SK-N-DZ (cell line): ENCODE measurements at places on chromosomes 13 and 19.

GRCh38 chr19:46725036-46725820, 8.3 kb upstream of the PRKD2 start:
- no peak for DNase-seq

DNA sequence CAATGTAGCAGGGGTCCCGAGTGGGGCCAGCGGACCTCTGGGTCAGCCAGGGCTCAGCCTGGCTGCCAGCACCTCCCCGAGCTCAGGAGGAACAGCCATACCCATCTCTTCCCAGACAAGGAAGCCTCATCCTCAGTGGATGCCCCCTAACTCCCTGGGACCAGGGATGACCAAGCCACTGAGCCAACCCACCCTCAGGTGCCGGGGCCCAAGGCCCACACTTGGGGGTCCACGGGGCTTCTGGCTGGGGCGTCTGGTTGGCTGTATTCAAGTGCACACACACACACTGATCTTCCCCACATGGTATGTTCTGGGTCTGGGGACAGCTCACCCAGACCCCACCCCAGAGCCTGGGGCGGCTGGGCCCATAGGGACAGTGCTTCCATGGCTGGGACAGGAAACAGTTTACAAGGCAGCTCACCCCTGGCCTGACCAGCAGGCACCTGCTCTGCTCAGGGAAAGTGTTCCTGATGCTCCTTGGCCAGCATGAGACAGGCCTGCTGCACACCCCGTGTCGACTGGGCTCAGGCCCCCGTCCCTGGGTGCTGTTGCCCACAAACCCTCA, 7.7 kb downstream of the RAB11B start:
- DNase-seq: no peak

- DNase-seq: no peak
Measured at GRCh38 chr13:95656386-95657015, 12.0 kb upstream of the DZIP1 start.

DNA sequence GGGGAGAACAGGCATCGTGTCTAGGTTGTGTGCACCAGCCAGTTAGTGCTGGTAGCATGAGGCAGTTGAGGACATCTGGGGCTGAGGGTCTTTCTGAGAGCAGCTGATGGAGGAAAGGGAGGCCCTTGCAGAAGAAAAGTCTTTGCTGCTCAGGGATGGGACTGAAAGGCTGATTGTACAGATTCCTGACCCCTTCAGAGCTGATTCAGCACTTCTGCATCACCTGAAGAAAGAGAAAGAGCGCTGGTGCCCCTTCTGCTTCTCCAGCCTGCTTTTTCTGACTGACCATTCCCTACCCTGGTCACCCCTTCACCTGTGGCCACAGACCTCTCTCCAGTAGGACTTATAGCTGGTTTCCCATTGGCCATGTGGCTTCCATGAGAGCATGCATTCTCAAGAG, 476.2 kb downstream of the TSHZ3 start:
- no peak for DNase-seq

- no peak for DNase-seq
Measured at GRCh38 chr19:44050740-44051649, 841 bp upstream of the ZNF223 start.

- peak; percentile 24 for DNase-seq
Measured at GRCh38 chr13:71578048-71578447, 289.0 kb downstream of the DACH1 start.

GRCh38 chr19:55258476-55258827, 365 bp downstream of the PPP6R1 start:
- DNase-seq: no peak

DNA sequence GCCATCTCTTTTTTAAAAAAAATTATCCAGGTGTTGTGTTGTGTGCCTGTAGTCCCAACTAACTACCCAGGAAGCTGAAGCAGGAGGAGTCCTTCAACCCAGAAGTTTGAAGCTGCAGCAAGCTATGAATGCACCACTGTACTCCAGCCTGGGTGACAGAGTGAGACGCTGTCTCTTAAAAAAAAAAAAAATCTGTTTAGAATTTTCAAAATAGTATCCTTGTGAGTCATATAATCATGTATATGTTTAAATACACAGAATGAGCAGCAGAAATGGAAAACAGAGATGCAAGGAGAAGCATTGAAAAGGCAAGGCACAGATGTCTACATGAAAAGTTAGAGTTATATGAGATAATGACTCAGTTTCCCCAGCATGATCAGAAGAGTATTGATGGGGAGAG, 31.2 kb downstream of the SYDE1 start:
- DNase-seq: no peak

DNA sequence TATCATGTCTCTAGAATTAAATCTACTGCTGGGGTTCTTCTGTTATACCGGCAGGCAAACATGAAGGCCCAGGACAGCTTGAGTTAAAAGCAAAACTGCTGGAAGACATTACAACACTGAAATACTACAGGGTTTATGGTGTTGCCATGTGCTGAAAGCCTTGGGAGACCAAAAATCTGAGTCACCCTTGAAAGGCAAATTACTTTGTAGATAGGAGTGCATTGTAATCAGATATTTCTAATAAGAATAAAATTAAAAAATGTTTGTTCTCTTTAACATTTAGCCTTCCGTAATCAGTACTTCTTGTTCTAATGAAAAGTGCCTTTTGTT, 181.3 kb downstream of the PCDH9 start:
- no peak for DNase-seq

DNA sequence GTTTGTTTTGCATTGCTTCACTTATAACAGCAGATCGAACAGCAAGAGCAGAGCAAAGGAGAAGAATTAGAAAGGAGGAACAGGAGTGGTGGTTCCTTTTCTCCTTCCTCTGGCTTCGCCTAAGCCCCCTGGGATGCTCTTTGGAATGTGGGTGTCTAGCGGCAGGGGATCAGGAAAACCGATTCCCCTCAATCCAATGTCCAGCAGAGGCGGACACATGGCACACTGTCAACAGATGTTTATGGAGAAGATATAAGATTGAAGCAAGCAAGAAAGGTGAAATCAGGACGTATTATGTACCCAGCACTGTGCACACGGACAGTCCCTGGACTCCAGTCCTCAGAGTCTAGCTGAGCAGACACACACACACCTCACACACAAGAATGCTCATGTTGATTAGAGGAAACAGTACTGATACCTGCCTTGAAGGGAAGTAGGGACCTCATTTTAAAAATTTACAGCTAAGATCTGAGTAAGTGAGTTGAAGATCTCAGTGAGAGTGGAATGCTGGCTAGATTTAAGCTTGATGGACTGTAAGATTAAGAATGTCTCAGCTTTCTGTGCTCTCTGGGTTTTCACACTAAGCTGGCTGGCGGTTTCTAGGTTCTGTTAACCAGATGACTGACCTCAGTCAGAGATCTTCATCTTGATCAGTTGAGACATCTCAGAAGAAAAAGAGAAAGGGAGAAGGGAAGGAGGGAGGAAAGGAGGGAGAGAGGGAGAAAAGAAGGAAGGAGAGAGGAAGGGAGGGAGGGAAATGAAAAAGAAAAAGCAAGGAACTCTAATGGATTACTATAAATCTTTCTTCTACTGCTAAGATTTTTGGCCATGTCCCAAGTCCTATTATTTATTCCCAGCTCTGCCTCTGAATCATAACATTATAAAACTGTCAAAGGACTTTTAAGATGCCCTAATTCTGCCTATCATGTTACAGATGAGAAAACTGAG, 44.8 kb downstream of the FLT1 start:
- no peak for DNase-seq

GRCh38 chr13:72074663-72075062, 207.7 kb upstream of the DACH1 start:
- no peak for DNase-seq

GRCh38 chr19:1343041-1343440, 40.7 kb upstream of the NDUFS7 start:
- DNase-seq: no peak

- no peak for DNase-seq
Measured at GRCh38 chr13:95496485-95496884, 56.0 kb upstream of the CLDN10 start.

DNA sequence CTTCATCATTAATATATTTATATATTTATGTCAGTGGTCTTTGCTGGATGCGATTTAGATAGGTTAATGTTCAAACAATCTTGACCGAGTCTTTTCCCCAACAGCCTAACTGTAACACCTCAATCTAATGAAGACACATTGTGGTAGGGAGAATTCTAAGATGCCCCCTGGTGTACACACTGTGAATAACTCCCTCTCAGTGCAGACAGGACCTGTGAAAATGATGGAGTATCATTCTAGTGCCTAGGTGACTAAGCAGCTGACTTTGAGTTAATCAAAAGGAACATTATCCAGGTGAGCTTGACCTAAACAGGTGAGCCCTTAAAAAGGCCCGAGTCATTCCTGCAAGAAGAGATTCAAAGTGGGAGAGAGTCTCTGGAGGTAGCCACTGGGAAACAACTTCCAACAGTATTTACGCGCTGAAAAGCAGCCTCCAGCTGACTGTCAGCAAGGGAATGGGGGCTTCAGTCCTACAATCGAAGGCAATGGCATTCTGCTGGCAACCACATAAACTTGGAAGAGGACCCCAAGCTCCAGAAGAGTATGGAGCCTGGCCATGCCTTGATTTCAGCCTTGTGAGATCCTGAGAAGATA, 28.0 kb upstream of the KBTBD7 start:
- DNase-seq: peak; percentile 44

DNA sequence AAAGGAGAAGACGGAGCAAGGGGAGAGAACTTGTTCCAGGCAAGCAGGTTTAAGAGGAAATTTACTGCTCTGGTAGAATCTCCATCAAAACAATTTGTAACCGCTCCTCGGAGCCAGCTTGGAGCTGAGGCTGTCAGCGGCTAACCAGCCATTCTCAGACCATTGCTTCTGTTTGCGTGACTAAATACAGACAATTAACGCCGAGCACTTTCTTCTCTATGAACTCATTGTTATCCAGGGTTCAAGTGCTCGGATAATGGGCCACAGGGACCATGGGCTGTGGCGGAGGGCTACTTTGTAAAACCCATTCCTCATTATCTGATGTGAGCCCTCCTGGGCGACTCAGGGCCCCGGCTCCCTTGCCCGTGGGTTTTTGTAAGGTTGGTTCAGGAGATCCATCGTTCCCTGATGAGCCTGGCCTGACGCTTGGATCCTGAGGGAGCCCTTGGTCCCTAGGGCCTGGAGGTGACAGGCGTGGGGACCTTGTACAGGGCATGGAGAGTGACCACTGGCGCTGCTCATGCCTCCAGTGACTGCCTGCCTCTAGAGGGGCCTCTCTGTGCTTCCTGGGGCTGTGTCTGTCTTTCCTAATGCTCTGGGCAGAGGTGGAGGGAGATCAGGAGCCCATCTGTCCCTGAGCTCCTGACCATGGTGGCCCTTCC, 61.5 kb upstream of the ZNF536 start:
- DNase-seq: no peak

- no peak for DNase-seq
Measured at GRCh38 chr13:40197936-40198595, 468.4 kb downstream of the FOXO1 start.

DNA sequence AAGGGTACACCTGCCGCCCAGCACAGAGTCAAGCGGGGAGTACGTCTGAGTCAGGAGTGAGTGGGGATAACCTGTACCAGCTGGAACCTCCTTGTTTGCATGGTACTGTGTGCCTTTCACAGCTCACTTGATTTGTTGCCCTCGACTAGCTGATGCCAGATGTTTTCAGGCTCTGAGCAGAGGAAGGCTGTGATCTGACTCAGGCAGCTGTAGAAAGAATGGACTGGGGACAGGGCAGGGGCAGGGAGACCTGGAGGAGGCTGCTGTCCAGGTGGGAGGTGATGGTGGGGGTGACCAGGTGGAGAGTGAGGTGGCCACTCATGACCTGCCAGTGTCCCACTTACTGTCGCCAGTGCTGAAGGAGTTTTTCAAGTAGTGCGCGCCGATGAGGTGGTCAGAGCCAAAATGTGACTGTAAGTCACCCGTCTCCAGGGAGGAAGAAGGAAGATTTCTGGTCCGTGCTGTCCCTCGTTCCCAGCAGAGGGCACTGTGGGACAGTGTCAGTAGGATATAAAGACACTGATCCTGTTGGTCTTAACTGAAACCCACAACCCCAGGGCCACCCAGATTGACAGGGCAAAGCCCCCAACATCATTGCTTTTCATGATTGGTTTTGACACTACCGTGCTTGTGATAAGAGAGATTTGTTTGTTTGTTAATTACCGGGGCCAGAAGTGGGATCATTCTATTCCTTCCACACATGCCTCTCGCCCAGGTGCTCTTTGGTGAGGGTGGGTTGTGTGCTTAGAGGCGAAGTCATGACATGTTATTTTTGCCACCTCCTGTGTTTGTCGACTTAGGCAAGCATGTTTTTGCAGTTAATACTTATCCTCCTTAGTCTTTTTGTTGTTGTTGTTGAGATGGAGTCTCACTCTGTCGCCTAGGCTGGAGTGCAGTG, 128.4 kb downstream of the DPF1 start:
- peak; percentile 69 for DNase-seq

DNA sequence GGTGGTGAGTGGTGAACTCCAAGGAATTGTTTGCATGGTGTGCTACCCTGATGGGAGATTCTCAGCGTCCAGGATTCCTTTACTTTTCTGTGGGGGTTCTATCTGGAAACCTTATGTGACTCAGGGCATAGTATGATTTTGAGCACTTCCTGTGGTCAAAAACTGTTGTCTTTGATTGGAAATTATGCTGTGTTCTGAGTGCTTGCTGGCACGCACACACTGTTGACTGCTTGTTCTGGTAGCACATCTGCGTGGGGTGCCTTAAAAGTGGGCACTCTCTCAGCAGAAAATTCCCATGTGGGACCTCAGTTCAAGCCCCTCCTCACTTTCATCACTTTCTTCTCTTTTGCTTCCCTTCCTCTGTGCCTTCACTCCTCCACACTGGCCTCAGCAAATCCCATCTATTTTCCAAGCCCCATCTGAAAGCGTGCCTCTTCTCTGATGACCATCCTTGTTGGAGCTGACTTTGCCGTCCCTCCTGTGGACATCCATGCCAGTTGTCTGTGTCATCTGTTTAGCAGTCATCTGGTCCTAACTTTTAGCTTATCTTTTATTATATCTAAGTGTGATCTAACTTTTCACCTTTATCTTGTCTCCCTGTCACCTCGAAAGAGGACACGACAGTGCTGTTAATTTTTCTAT, 56.4 kb upstream of the NPAS1 start:
- no peak for DNase-seq

- no peak for DNase-seq
Measured at GRCh38 chr19:51651216-51651846, 4.7 kb upstream of the SIGLEC14 start.

GRCh38 chr19:33233056-33233873, 7.6 kb upstream of the SLC7A10 start:
- DNase-seq: no peak

- peak; percentile 20 for DNase-seq
Measured at GRCh38 chr13:72696579-72696978, 30.9 kb downstream of the MZT1 start.
